Activated naive CD4-positive, alpha-beta T cell treated with Interleukin-2 at 50 U/mL for 16 hours (primary cell): ENCODE measurements at places on chromosomes 16 and 17.
A peak's percentile ranks its signal among the peaks of the same experiment; 100 is the strongest.

DNA sequence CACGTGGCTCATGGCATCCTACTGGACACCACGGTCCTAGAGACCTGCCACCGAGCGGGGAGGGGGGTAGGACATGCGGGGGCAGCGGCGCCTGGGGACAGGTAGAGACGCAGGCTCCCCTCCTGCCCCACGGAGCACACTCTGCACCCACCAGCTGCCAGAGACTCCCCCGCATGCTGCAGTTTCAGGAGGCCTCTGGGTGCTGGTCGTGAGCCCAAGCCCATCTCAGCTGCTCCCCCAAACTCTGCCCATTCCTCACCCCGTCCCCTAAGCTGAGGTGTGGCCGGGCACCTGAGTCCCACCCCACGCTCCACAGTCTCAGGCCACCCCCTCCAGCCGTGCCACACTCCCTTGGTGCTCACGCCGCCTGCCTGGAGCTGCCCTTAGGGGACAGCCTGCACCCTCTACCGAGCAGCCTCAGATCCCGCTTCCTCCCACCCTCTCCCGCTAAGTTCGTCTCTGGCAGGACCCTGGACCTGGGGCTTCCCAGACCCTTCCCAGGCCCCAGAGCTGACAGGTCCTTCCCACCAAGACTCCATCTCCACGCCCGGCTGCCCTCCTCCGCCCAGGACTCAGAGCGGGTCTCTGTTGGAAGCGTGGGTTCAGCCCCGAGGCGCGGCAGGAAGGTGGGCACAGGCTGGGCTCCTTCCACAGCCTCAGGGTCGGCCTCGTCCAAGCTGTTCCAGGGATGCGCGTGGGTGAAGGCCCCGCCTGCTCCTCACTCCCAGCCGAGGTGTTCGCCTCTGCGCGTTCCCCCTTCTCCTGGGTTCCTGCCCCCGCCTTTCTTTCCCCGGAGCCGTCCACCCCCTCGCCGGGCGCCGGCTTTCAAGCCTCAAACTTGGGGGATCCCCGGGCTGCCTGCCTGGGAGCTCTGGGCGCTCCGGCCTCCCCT, 1.3 kb downstream of the RAB40B start:
- peak; percentile 17 for DNase-seq

- no peak for DNase-seq
Observed at GRCh38 chr17:70499067-70499786, 329.9 kb downstream of the KCNJ2 start.

- DNase-seq: no peak
Observed at GRCh38 chr17:82239401-82239925, 10.6 kb downstream of the SLC16A3 start.

DNA sequence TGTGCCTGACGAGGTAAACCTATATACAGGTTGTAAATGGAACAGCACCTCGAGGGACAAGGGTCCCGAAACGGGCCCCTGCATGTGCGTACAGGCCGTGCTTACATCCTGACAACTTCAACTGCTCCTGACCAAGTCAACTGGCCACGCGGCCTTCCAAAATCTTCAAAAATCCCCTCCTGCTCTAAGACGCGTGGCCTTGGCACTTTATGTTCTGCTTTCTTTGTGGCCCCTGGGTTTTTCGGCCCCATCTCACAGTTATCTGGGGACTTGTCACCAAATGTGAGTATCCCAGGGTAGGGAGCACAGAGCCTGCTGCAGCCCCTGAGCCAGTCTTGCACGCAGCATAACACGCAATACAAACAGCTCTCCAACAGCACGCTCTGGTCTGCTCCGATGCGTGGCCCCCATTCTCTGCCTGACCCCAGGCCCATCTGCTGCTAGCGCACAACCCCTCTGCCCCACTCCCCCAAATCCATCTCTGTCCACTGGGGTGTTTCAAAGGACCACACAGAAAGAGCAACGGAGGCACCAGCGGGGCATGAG, 659 bp downstream of the RPH3AL start:
- no peak for DNase-seq

GRCh38 chr16:67246756-67247191, 507 bp downstream of the FHOD1 start:
- no peak for DNase-seq

DNA sequence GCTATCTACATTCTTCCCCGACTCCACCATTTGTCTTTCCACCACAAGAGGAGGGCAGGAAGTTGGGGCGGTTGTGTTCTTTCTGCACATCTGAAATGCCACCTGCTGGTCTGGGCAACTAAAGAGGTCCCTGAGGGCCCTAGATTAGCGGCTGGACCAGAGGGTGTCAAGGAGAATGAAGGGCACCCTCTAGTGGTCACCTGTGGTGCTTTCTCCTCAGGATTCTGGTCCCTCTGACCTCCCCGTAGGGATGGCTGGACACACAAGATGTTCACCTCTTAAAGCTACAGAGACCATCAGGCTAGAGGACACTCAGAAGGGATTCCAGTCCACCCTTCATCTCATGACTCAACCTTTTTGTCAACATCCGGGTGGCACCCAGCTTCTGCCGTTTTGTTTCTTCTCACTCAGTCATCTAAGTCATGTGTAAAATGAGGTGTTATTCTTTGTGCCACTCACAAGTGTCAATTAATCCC, 2.9 kb upstream of the SCIMP start:
- DNase-seq: peak; percentile 15

DNA sequence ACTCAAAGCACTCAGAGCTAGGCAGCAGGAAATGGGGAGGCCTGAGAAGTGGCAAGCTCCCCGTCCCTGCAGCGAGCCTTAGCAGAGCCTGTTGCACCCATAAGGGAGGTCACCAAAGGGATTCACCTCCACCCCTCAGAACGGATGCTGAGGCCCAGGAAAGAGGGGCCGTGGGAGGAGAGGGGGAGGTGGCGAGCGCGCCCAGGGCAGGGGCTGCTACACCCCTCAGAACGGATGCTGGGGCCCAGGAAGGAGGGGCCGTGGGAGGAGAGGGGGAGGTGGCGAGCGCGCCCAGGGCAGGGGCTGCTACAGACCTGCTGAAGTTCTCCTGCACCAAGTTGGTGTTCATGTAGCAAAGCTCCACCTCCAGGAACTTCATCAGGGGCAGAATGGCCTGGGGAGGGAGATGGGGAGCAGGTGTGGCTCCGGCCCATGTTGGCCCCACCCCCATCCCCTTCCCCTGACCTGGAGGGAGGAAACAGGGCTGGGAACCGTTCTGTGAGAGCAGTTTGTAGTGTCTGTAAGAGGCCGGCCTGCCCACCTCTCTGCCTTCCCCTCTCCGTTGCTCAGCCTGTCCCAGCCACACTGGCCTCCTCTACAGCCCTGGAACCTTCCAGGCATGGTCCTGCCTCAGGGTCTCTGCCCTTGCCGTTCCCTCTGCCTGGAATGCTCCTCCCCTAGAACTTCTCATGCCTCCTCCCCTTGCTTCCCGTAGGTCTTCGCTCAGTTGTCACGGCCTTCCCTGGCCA, 11.4 kb downstream of the UNC13D start:
- peak; percentile 45 for DNase-seq
